RWPE1 (cell line): ENCODE measurements at places on chromosomes 7 and 10.

GRCh38 chr10:102300278-102300843, 55.0 kb downstream of the GBF1 start:
- no peak for DNase-seq

DNA sequence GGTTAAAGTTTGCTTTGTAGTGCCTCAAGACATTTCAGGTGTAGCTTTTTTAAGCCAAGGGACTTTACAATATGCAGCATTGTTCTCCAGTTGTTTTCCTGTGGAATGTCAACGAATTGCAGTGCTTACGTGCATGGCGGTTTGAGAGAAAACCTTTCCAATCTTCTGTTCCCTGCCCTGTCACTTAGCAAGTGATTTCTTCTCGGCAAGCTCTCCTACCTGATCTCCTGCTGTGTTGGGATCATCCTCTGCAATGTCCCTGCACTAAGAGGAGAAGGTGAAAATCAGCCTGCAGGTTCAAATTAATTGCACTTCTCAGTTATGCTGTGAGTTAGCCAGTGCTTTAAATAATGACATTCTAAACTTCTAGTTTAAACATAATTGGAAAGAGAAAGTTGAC, 197.6 kb upstream of the FZD1 start:
- no peak for DNase-seq

DNA sequence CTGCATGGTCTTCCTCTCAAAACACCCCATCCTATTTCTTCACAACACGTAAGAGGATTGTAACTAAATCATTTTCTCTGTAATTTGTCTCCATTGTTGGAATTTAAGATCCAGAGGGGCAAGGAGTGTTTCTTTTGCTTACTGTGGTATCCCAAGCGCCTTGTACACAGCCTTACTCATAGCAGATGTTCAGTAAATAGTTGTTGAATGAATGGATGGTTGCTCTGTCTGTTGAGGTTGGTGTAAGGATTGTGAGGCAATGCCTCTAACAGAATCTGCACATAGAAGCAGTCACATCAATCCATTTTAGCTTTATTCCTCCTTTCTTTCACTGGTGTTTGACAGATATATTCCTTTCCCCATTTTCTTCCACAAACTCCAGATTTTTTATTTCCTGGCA, 90.1 kb downstream of the ZNF365 start:
- no peak for DNase-seq

DNA sequence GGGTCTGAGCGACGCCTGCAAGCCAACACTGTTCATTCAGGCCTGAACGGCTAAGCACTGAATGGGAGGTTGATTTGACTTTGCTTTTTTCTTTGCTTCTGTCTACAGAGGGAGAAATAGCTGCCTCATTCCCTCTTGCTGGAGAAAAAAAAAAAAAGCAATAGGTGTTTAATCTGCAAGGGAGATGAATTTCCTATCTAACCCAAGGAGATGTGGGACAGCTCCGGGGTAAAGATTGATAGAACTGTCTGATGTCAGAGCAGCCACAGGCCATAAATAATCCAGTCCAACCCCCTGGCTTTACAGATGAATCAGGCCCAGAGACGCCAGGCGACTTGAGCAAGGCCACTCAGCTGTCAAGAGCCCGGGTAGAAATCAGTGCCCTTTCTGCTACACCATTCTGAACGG, 168.0 kb downstream of the ARHGAP12 start:
- DNase-seq, result no peak

GRCh38 chr7:8618441-8619070, 185.1 kb downstream of the NXPH1 start:
- DNase-seq, result no peak

- DNase-seq, result no peak
These were observed 1199.4 kb downstream of the SORCS1 start for GRCh38 chr10:105965141-105965540.

DNA sequence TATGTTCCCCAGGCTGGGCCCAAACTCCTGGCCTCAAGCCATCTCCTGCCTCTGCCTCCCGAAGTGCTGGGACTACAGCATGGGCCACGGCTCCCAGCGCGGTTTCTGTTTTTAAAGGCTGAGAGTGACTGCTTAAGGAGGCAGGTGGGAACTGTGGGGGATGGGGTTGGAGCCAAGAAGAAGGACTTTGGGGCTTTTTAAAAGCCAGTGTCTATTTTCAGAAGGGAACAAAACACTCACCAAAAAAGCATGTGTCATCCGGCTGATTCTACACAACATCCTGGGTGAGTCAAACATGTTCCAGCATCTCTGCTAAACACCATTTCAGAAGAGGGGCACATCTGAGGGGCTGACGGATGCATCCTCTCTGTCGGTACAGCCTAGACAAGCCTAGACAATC, 824.5 kb downstream of the TYW1 start:
- DNase-seq, result no peak

DNA sequence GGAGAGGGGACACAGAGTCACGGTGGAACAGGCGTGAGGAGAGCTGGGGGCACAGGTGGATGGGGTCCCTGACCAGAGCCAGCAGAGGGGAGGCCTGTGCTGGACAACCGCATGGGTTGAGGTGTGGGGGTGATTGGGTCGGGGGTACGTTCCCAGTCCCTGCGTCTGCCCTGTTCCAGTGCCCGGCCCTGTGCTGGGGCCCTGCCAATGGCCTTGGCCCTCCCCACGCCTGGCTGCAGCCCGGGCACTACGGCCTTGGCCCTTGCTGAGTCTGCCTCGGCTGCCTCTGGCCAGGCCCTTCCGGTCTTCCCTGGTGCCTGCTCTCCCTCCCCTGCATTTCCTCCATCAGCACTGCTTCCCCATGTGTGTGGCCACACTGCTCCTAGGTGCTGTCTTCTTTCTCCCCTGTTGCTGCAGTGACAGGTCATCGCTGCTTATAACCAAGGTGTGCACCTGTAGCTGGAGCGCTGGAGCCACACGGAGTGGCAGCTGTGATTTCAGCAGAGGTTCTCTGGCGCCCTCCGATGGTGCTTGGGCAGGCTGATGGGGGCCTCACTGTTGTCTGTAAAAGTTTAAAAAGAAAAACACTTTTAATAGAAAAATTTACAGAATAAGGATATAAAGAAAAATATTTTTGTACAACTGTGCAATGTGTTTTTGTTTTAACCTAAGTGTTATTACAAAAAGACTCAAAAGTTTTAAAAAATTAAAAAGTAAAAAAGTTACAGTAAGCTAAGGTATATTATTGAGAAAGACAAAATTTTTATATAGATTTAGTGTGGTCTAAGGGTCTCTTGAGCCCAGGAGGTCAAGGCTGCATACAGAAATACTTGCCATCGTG, 45.2 kb upstream of the BHLHA15 start:
- no peak for DNase-seq

GRCh38 chr10:75994357-75995040, 563.1 kb downstream of the LRMDA start:
- no peak for DNase-seq

- peak; percentile 88 for DNase-seq
These were observed 95.8 kb downstream of the CHST15 start for GRCh38 chr10:123997486-123998196.
